ENCODE measurements at places on chromosomes 1 and 21.

DNA sequence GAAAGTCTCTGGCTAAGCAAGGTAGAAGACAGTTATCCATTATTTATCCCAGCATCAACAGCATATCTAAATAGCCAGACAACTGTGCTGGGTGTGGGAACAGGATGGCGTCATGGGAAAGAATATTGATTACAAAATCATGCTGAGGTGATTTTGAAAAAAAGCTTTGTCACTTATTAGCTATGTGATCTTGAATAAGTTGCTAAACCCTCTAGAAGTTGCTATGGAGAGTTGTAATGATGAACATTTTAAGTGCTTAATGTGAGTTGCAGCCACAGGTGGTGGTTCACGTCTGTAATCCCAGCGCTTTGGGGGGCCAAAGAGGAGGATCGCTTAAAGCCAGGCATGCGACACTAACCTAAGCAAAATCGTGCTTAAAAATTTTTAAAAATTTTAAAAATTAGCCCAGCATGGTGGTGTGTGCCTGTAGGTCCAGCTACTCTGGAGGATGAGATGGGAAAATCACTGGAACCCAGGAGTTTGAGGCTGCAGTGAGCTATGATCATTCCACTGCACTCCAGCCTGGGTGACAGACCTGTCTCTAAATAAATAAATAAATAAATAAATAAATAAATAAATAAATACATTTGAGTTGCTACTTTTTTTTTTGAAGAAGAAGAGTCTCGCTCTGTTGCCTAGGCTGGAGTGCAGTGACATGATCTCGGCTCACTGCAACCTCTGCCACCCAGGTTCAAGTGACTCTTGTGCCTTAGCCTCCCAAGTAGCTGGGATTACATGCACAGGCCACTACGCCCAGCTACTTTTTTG is 33.6 kb downstream of the WNT2B start:
- no peak for DNase-seq

GRCh38 chr1:21885236-21886037 is 51.7 kb downstream of the HSPG2 start:
- DNase-seq, result peak; percentile 44

DNA sequence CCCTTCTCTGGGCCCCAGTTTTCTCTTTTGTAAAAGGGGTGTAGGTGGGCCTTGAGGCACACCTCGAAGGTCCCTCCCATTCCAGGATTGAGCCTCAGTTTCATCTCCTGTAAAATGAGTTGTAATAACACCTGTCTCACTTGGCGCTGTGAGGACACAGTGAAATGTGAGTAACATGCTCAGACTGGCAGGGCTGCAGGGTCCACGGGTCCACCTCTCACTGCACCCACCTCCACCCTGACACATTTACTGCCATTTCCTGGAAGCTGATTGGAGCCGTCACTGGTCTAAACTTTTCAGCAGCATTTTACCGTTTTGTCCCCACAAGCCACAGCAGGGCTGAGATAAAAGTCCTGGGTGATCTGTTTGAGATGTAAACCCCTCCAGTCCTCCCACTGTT is 398.0 kb downstream of the PTPRU start:
- DNase-seq, result no peak

DNA sequence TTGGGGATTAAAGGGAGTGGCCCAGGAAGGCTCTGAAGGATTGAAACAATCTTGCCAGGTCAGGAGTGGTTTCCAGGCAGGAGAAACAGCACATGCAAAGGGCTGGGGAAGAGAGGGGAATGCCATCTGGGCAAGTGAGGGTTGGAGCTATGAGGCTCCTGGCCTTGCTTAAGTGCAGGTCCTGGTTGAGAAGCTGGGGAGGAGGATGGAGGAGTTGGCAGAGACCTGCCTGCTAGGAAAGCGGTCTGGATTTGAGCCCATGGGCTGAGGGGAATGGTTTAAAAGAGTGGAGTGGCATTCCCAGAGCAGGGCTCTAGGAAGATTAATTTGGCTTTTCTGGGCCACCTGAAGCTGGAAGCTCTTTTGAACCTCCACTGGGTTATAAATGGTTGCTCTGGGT is 9.2 kb downstream of the IGSF21 start:
- no peak for DNase-seq

DNA sequence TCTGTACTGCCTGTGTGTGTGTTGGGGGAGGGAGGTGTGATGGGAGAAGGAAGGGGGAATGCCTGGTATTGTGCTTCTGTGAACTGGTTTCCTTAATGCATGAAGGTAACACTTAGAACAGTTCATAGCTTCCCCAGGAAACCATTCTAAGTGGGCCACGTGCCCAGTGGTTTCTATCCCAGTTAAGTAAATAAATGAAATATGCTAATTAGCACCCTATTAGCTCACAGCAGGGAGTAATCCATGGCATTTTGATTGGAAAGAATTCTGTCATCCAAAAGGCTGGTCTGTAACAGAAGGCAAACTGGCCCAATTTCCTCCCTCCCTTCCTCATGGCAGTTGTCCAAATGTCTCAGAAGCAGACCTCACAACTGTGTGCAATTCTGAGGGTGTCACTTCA is 199.3 kb downstream of the TTLL7 start:
- DNase-seq, result no peak
